ENCODE measurements at places on chromosomes 6 and 20.

- no peak for DNase-seq
These were observed 14.7 kb downstream of the IPCEF1 start for GRCh38 chr6:154341871-154342270.

DNA sequence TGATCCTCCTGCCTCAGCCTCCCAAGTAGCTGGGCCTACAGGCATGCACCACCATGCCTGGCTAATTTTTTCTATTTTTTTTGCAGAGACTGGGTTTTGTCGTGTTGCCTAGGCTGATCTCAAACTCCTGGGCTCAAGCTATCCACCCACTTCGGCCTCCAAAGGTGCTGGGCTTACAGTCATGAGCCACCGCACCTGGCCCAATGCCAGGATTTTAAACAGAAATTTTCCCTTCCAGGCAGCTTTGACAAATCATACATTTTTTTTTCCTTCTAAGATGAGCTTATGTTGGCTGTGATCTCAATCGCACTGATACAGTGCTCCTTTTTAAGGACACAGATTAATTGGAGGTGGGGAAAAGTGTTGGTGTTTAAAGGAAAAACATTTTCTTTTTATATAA lies 73.2 kb upstream of the CD2AP start:
- no peak for DNase-seq

DNA sequence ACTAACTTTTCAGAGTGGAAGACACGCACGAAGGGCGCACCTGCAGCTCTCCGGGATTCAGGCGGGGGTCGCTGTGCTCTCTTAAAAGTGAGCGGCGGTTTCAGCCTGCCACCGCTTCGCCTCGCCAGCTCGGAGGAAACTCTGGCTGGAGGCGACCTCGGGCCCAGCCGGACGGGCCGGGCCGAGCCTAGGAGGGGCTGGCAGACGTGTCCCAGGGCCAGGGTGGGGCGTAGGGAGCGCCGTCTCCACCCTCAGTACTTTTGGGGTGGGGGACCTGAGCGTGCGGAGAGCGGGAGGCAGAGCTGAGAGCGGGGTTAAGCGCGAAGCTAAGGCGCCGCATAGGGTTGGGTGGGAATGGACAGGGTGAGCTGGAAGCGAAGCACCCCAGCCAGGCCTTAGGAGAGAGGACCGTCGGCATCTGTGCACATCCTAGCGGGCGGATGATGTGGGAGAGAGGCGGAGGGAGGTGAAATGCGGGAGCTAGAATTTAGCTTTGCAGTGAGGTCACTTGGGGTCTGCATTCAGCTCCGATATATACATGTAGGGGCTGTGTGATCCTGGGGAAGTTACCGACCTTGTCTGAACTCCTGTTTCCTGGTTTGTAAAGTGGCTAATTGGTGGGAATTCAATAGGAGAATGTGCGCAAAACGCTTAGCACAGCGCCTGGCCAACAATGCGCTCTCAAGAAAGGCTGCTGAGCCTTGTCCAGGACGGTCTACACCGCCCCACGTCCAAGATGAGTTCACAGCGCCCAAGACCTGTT lies 6.5 kb upstream of the TFAP2A start:
- DNase-seq, result no peak

DNA sequence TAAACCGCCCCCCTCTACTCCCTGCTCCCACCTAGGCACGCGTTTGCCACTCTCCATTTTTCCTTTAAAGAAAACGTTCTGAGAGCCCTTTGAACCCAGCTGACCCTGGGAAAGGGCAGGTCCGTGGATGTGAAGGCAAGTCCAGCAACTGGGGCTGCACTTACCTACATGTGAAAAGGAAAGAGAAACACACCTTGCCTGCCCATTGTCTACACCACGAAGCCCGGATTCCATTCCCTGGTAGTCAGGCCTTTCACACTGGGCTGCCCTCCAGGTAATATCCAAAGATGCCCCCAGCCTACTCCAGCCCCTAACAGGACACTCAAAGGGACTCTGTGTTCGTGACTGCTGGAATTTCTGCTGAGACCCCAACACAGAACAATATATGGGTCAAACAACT lies 94.4 kb downstream of the CD83 start:
- no peak for DNase-seq

DNA sequence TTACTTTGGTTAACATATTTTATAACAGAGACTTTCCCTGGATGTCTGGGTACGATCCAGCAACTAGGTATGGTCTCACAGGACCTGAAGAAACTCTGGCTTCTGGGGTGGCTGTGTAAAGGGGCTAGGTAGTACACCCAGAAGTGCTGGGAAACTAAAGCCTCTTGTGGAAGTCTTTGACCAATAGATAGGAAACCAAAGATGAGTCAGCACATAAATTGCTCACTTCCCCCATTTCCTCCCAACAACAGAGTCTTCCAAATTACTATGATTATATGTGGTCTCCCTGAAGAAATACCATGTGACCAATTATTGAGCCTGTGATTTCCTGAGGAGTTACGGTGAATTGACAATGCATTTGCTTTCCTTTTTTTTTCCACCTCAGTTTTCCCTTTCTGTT lies 26.8 kb upstream of the TBX18 start:
- DNase-seq, result no peak

Measured in hematopoietic multipotent progenitor cell treated with erythropoietin and hydrocortisone succinate and interleukin-3 and kit ligand, for 17 days (in vitro differentiated cells).